Glomerular endothelial cell (primary cell): ENCODE measurements at places on chromosomes 13 and 19. TPM values are rescaled to one million over a fixed set of nuclear protein-coding genes. Genes with fewer than 3 reads are reported as not detected.

DNA sequence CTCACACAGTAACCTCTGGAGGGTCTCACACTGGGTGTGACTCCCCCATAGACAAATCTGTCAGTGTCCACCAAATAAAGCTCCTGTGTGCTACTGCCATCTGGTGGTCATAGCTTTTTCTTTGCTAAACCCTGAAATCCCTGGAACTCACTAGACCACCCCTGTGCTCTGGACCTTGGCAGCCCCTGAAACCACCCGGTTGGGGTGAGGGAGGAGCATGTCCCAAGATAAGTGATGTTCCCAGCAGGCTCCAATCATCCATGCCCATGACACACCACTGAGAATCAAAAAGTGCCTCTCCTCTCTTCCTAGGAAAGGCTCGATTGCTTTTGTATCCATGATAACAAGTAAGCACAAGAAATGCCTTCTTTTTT, 6.5 kb upstream of the HSD17B14 start:
- DNase-seq, result no peak

DNA sequence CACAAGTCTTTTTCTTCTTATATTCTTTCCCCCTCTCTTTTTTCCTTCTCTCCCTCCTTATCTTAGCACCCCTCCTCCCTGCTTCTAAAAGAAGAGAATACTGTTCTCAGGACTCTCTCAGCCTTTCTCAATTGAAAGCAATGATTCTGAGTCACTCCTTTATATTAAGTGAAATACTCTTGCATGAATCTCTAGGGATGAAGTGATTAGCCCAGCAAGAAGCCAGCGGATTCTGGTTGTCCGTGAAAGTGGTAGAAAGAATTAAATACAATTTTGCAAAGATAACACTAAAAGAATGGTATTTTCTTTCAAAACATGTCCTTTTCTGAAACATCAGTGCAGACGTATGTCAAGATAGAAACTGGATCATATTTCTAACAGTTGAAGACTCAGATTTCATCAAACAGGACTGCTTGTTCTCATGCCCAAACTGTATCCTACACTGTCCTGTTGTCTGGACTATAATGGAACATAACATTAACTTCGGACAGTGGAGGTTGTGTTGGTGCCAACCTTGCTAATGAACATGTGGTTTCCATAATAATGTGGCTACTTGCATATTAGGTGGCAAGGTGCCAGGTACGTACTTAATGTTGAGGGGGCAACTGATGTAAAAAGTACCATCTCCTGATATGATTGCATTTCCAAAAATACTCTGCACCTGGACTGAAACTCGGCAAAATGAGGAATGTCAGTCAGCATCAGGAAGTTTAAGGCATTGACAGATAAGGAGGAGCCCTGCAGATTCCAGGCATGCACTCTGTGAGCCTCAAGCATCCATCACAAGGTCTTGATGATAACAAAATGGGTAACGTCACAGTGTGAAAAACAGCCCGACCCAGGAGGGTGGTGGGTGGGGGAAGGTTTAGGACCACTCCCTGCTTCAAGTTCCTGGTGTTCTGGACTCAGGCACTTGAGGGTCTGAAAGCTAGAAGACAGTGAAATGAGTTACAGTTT, 357.2 kb downstream of the DLEU7 start:
- no peak for DNase-seq

- DNase-seq, result no peak
These were observed 24.2 kb downstream of the ADPRHL1 start for GRCh38 chr13:113428871-113429607.

DNA sequence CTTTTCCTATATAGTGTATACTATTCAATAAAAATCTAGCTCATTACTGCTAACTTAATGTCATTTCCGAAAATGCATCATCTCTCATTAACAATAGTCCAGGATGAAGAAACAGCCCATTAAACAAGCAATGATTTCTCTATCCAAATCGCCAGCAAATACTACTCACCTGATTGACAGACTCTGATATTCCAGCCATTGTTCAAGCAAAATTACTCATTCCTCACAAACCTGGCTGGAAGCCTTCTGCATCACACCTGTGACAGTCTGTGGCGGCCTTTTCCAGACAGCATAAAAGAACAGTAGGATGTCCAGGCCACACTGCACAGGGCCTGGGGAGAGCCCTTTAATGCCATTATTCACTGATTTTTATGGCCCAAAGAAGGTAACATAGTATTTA, 115.9 kb downstream of the ABCC4 start:
- no peak for DNase-seq

DNA sequence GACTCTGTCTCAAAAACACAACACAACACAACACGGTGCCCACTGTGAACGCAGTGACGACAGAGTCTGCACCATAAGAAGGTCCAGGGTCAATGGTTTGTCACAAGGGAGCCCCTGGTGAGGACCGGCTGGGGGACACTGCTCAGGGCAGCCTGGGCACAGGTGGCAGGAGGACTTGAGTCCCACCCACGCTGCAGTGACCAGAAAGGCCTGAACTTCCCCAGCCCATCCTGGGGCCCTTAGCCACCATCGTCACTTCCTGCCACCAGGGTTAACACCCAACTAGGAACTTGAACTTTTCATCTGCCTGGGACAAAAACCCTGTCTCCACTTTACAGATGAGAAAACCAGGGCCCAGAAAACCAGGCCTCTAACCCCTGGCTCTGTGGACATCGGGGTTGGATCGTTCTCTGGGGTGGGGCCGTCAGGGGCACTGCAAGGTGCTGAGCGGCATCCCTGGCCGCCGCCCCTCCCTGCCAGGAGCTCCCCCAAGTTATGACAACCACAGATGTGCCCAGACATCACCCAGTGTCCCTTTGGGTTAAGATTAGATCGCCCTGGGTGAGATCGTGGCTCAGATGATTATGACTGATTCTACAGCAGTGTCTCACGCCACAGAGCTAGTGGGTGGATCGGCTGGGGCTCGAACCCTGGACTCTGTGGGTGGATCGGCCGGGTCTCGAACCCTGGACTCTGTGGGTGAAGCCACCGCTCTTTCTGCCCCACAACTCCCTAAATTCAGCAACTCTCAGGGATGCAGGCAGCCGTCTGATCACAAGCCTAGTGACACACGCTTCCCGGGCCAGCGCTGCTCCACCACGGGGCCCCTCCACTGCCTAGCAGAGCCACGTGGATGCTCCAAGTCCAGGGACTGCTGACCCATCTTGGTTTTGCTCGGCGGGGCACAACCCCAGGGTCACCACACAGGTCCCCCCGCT, 14.0 kb downstream of the MOB3A start:
- DNase-seq, result no peak

DNA sequence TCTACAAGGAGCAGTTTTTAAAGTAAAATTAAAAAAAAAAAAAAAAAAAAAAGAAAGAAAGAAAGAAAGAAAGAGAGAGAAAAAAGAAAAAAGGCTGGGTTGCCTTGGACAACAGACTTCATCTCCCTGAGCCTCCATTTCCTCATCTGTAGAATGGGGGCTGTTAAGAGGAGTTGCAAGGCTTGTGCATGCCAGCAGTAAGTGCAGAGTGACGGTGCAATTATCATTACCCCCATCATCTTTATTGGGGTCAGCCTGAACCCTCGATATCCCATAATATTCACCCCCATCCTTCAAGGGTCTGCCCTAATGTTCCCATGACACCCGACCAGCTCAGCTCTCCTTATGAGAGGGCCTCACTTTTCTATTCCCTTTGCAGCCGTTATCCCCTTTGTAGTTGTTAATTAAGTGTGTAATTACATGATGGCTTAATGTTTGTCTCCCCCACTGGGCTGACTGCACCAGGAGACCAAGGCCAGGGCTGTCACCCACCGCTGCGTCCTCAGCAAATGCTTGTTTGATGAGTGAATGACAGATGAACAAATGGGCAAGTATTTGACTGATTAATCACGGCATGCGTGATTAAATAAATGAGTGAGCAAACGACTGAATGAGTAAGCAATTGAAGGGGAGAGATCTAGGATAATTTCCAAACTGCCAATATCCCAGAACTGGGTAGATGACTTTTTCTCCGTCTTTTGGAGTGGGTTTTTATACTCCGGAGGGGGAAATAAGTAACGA, 10.1 kb downstream of the FOSB start:
- no peak for DNase-seq

DNA sequence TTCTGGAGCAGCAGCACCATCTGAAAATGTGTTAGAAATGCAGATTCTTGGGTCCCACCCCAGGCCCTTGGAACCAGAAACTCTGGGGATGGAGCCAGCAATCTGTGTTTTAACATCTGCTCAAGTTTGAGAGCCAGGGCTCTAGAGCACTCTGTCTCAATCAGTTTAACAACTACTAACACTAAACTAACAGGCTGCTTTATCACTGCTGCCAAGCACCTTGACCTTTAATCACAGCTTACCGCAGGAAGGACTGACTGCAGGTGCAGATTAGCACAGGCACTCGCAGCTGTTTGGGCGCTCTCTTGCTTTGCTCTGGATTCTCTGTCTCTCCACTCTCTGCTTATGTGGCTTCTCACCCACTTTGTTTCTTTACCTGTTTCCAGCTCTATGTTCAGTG, 163.5 kb downstream of the MTUS2 start:
- DNase-seq, result no peak

DNA sequence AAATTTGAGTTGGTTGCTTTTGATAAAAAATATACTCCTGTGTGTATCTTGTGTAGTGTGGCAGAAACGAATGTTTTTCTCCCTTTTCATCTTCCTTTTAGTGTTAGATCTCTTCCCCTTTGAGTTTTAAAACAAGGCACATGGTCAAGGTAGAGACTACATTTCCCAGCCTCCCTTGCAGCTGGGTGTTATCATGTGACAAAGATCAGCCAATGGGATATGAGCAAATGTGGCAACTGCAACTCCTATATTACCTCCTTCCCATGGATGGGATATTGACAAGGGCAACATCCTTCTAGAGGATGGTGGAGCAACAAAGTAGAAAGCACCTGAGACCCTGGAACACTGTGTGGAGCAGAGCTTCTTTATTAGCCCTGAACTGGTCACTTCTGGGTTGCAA, 42.4 kb downstream of the ADGRE3 start:
- no peak for DNase-seq

DNA sequence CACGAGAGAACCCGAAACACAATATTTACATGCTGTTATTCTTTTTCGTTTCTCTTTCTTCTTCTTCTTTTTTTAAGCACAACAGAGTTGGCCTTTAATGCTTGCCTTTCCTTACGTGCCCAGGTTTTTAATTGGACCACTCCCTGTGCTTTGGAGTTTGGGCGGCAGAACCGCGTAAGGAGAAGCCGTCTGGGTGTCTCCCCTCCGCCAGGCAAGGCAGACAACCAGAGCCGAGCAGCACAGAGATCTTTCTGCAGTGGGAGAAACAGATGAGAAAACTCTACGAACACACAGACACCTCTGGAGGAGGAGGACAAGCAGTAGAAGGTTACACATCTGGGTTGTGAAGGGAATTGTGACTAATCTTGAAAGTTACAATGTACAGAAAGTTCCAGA, 150.0 kb upstream of the UBL3 start:
- DNase-seq, result no peak

DNA sequence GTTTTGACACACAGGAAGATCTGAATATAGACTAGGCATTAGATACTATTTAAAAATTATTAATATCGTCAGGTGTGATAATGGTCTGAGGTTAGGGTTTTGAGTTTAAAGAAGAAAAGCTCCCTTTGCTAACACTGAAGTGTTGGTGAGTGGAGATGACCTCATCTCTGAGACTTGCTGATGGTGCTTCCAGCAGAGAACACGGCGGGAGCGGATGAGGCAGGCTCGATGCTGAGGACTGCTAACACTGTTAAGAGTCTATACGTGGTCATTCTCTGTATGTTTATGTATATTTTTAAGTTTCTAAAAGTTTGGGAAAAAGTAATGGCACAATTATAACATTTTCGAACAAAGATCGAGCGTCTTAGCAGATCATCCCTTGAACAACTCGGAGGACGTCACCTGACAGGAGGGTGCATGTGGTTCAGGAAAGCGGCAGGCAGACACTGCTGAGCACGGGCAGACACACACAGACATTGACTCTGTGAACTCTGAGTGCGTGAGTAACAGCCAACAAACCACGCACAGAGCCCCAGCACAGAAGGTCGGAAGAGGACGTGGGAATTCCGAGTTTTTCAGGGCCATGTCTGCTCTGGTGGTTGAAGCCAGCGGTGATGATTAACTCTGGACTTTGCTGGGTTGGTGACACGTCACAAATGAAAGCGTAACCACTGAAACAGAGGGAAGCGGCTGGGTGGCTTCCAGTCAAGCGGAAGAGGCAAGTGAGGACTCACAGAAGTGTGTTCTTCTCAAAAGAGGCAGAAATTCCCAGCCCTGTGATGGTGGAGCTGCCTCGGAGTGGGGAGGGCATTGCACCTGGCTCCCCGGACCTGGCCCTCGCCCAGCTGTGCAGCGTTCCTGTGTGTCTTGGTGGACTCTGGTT, 91.9 kb upstream of the TEX29 start:
- no peak for DNase-seq

DNA sequence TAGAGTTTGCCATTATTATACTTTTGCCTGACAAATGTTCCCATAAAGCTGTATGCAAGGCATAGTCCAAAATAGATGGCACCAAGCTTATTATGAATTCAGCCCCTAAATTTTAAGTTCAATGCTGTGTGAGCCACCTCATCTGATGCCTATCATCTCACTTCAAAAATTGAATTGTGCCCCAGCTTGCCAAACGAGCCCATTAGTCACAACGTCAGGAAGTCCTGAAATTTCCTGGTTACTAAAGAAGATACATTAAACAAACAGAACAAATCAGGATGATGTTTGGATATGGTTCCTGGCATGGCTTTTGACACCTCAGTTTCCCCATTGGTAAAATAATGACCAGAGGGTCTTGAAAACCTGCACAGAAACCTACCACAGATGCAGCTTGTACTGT, 147.5 kb upstream of the SOX21 start:
- no peak for DNase-seq

- DNase-seq, result no peak
These were observed 30.4 kb downstream of the CEBPG start for GRCh38 chr19:33403973-33404304.

CGB3 gene
- not detected in 2 replicates for total RNA-seq

GGN gene
- 0.64 and 1.5 TPM in 2 replicates for total RNA-seq

FCAR gene
- 1.1 TPM in 1 of 2 replicates, not detected in the other for total RNA-seq

C13orf42 gene
- not detected in 2 replicates for total RNA-seq

URAD gene
- not detected in 2 replicates for total RNA-seq

KIR2DL1 gene
- not detected in 2 replicates for total RNA-seq

CEACAM19 gene
- total RNA-seq, result 4.4 and 9.0 TPM in 2 replicates

WDR87 gene
- not detected in 2 replicates for total RNA-seq
